ENCODE measurements at places on chromosomes 2 and 18.

DNA sequence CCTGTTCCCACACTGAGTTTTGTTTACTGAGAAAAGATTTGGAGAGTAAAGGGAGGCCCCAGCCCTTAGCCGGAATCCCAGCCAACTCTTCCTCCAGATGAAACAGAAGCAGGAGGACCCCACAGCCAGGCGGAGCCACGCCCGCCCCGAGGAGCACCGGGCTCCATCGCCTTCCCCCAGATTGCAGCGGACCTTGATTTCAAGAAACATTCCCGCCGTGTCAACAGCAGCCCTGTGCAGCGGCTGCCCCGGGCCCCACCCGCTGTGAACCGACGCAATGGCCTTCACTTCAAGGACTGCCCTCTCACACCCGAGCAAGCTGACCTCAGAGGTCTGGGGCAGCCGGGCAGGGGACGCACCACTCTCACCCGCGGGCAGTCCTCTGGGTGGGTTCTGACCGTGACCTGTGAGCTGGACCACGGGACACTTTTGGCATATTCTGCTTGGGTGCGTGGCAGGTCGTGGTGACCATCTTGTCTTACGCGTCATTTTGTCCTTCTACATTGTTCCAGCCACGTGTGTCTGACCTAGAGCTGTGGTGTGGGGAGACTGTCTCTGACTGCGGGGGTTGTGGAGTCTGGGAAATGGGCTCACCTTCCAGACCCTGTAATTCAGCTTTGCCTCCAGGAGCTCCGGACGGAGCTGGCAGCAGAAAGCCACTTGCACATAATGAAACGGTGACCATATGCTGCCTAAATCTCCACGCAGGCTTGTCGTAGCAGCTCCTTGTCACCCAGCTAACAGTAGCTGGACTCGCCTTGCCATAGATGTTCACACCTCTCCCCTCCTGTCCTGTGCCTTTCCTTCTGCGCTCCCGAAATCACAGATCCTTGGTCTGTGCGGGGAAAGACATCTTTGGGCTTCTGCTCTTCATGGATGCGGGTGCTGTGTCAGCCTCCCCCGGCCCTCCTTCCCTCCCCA, 32.0 kb upstream of the INHBB start:
- DNase-seq, result no peak

DNA sequence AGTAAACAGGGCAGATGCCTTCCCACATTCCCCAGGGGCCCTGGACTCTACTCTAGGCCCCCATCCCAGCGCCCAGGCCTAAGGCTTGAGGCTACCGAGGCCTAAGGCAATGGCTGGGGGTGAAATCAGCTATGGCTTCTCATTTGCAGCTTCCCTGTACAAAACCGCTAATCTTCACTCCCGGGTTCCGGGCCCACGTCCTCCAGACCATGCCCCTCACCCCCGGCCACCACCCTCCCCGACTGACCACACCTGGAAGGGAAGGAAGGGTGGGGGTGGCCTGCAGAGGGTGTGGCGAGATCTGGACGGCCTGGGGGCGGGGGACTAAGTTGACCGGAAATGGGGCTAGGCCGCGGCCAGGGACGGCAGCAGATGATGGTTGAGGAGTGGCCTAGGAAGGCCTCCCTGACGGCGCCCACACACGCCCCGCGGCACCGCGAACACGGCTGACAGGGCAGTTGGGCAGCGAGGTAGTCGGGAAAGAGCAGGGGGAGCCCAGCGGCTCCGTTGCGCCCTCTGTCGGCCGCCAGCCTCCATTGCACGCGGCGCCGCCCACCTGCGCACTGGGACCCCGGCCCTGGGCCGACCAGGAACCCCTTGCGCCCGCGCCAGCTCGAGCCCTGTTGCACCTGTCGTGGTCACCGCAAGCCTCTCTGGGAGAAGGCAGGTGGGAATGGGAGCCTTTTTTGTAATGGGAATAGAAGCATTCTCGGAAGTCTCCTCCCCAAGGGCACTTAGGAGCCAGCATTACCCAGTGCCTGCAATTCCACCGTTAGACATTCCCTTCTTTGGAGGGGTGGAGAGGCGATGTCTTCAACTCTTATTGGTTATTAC, 117.1 kb upstream of the STPG4 start:
- no peak for DNase-seq

DNA sequence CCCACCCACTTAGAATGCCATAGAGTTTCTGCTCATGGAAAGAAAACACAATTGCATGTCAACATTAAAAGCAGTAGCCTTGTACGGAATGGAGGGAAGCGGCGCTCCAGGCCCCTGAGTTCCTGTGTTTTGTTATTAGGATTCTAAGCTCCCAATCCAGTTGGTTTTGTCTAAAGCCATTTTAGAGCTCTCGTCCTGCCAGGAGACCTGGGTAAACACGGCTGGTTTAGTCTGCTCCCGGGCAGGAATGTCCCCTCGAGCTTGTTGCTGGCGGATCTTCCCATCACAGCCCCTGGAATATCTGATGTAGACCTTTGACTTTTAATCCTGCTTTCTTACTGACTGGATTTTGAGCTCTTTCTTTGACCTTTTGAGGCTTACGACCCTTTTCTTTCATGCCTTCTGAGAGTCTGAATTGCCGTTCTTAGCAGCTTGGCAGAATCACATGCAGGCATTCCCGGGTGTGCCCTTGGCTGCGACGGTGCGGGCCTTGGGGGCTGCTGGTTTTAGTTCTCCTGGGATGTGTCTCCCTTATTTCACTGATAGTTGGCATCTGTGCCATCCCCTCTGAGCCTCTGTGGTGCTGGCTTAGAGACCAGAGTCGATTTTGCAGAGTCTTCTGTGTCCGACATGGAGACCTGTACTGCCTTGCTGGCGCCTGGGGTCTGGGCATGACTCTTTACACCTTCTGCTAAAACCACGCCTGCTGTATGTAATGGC, 25.4 kb downstream of the GREB1 start:
- no peak for DNase-seq

- DNase-seq, result no peak
These were observed 75.1 kb downstream of the C1QL2 start for GRCh38 chr2:119083416-119083815.

- no peak for DNase-seq
These were observed 5.2 kb downstream of the RETREG2 start for GRCh38 chr2:219183151-219183772.

DNA sequence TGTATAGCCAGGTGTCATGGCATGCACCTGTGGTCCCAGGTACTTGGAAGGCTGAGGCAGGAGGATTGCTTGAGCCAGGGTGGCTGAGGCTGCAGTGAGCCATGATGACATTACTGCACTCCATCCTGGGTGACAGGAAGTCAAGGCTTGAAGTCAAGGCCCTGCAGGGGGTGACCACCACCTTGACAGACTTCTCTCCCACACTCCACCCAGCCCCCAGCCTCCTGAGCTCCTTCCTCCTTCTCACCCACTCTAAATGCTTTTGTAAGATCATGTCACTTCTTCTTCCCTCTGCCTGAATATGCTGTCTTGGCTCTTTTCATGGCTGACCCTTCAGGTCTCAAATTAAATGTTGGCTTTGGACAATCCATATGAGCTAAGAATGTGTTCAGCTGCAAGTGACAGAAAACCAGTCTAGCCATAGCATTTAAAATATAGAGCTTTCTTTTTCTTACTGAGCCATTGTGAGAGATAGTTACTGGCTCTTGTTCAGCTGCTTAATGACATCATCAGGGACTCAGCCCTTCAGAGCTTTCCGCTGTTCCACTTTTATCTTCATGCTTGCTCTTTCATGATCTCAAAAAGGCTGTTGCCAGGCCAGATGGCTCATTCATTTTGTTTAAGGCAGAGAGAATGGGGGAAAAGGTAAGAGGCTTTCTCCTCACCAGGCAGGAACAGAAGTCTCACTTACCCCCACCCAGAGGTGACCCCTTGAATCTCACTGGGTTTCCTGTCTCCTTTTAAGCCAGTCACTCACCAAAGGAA, 36.7 kb upstream of the TTC39C start:
- DNase-seq, result no peak

DNA sequence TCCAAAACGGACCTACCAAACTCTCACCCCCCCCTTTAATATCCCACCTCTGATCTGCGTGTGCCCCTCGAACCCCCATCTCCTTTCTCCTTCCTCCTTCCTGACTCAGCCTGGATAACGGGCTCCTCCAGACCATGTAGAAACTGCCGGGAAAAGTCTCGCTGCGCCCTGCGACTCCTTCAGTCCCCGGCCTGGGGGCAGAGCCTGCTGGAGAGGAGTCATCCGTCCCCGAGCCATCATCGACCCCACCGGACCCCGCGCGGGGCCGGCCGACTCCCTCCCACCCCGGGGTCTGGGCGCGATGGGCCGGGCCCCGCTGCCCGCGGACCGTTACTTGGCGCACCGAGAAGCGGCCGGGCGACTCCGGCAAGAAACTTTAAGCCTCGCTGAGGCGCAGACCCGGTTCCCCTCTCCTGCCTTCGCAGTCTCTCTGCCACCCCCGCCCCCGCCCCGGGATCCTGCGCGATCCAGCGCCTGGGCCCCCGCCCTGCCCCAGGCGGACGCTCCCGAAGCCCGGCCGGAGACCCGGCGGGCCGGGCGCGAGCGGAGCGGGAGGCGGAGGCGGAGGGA, 3.4 kb downstream of the ZEB2 start:
- DNase-seq, result no peak

DNA sequence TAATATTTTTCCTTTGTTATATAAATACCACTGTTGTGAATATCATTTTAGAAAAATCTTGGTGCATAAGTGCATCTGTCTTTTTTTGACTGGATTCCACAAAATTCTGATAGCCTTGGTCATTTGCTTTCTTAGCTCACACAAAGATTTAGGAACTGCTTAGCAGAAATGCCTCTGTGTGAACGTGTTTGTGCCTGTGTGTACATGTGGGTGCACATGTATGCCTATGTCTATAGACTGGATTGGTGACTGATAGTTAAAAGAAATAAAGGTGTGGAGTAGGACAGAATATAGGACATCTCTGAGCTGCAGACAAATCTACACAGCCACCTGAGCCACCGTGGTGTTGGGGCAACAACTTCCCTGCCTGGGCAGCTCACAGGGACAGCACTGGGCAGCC, 93.8 kb downstream of the TSN start:
- DNase-seq, result no peak

DNA sequence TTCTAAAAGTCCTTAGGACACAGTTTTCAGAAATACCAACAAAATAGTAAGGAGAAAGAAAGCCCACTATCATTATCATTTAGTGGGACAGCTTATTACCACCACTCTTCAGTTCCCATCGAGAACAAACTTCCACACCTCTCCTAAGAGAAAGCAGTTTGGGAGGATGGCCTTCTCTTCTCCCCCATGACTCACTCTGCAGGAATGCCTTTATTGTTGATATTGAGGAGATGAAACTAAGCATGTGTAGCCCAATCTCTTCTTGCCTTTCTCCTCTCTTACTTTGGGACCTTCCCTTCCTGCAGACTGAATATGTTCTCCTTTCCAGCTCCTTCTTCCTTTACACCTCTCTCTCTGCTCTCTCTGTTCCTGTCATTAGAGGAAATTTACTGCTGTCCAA, 30.0 kb upstream of the ERMN start:
- DNase-seq, result no peak

DNA sequence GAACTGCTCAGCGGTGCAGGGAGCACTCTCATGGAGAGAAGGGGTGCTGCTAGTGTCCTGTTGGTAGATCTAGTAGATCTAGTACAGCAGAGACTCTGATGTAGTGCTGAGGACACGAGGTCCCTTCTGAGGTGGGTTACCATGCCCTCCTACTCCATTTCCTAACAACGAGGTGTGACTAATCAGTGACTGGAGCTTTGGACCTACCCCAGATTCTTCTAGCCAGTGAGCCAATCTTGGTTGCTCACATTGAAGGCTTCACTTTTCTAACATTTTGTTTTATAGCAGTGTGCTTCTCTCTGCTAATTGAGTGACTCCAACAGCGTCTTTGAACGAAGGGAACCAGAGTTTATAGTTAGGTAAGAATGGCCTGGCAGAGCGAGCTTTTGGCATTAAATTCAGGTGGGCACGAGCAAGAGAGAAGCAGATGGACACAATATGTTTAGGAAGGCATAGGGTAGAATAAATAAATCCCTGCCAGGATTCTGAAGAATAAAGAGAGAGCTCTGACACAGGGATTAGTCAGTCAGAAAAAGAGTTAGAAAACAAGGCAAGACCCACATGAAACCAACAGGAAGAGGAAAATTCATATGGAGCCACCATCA, 306.0 kb upstream of the RAB12 start:
- no peak for DNase-seq

GRCh38 chr2:234164493-234165413, 114.3 kb downstream of the SPP2 start:
- no peak for DNase-seq

GRCh38 chr2:20525041-20526035, 78.5 kb downstream of the RHOB start:
- no peak for DNase-seq

DNA sequence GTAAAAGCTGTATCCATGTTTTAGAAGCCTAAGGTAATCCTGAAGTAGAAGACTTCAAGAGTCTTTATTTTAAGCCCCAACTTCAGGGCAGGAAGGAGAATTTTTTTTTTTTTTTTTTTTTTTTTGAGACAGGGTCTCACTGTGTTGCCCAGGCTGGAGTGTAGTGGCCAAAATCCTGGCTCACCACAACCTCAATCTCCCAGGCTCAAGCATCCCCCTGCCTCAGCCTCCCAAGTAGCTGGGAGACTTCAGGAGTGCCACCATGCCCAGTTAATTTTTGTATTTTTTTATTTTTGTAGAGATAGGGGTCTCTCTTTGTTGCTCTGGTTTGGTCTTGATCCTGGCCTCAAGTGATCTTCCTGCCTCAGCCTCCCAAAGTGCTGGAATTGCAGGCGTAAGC, 3.3 kb upstream of the RNF152 start:
- no peak for DNase-seq

DNA sequence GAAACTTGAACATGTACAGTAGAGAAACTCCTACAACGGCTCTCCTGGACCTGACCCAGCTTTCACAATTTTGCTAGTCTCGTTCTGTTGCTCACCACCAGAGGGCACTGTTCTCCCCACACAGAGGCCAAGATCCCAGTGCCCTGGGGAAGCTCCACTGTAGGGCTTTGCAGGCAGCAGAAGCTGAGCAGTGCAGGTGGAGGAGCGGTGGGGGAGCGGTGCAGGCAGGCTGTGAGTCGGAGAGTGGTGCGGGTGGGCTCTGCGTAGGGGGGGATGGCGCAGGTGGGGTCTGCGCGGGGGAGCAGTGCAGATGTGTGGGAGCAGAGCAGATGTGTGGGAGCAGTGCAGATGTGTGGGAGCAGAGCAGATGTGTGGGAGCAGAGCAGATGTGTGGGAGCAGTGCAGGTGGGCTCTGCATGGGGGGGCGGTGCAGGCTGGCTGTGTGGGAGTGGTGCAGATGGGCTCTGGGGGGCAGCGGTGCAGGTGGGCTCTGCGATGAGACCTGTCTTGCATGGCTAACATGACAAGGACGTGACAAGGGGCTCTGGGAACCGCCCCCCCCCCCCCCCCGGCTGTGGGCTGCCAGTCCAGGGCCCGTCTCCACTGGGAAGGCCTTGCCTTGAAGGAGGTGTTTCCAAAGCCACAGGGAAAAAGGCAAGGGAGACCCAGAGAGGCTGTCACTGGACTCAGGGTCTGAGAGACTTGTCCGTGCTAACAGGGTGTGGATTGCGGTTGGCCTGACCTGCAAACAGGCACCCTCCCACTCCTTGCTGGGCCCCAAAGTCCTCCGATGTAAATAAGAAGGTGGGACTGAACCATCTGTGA, 7.3 kb downstream of the CYS1 start:
- DNase-seq, result peak; percentile 60

GRCh38 chr2:17107871-17108270, 410.4 kb downstream of the RAD51AP2 start:
- no peak for DNase-seq

- DNase-seq, result no peak
These were observed 721 bp downstream of the FHOD3 start for GRCh38 chr18:36298126-36298741.
